ENCODE measurements at places on chromosomes 11 and 22.

- no peak for DNase-seq
Measured at GRCh38 chr11:65445101-65445603, 22.6 kb downstream of the NEAT1 start.

GRCh38 chr22:17436981-17437412 is 67.7 kb downstream of the CECR2 start:
- no peak for DNase-seq

GRCh38 chr11:18534245-18534644 is 7.5 kb upstream of the TSG101 start:
- DNase-seq = no peak

GRCh38 chr11:114078423-114078822 is 18.9 kb downstream of the ZBTB16 start:
- no peak for DNase-seq

- DNase-seq = no peak
Measured at GRCh38 chr11:82733444-82734119, at the start of gene FAM181B. Gene FAM181B, minus strand, starts transcription at chr11:82733864. Its CDS starts 135 bp downstream, at chr11:82733729.

DNA sequence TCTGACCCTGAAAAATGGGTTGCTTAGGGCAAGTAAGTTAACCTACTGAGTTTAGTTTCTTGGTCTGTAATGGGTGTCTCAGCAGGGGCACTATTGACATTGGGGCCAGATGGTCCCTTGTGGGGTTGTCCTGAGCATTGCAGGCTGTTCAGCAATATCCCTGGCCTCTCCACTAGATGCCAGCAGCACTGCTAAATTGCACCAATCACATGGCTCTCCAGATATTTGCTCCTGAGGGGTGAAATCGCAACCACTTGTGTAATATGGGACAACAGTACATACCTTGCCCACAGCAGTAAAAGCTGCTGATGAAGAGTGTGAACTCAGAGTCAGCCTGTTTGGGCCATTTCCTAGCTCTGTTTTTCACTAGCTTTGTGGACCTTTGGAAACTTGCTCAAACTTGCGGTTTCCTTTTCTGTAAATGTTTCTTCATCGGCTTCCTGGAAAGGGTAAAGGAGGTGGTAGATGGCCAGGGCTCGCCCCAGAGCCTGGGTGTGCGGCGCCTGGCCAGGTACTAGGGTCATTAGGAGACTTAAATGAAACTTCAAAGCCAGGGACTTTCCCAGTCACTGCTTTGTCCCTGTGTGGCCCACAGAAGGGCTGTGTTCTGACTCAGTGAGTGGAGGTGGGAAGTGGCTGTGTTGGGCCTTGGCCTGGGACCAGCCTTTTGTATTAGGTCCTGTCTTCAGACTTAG is 13.0 kb downstream of the NCF4 start:
- DNase-seq = peak; percentile 25

DNA sequence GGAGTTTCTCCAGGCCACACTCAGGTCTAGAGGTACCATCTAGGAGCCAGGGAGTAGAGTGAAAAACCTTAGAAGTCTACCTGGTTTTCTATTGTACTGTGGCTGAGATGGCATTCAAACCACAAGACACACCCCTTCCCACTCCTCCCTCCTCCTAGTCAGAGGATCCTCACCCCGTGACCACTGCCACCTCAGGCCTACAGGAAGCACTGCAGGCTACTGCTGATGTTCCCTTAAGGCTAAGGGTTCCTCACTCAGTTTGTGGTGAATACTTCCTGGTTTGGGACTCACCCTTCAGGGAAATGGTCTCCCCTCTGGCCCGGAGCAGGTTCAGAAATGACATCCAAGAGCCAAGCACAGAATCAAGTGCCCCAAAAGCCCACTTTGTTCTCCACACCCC is 1293.9 kb downstream of the JRKL start:
- no peak for DNase-seq

DNA sequence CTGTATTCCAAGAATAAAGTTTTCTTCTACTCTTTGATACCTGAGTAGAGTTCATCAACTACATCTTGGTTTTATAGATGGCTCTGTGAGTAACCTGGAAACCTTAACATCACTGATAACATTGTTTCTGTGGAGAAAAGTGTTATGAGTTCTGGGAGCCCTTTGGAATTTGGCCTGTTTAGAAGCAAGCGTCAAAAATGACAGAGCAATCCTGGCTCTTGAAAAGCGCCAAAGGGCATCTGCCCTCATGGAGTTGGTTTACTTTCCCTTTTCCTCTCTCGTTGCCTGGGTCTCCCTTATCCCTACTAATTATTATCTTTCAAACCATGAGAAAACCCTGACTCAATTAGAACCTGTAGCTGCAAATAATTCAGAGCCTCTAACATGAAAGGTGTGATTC is 140.1 kb downstream of the DBX1 start:
- no peak for DNase-seq

DNA sequence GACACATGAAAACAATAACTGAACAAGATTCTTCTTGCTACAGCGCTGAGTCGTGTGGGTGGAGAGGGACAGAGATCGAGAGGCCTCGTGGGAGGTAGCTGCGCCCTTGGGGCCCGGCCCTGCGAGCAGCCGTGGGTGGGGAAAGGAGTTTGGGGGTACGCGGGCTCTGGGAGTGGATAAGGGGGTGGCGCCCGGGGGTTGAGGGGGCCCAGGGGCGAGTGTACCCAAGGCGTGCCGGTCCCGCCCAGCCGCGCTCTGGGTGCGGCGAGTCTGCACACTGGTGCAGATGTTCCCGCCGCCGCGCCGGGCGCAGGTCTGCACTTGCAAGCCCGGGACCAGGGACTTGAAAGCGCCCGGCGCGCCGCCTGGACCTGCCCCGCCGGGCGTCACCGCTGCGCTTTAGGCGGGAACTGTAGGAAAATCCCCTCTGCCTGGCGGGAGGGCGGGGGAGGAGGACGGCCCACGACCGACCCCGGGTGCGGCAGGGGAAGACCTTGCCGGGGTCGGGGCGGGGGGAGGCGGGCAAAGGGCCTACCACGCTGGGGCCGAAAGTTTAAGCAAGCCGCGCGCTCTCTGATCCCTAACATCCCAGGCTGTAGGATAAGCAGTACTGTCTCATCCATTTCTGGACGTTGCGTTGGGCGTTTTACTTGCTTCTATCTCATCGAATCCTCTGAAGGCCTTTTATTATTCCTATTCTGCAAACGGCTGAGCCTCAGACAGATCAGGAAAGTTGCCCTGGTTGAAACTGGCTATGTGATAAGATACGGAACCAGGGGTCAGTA is 1.4 kb upstream of the KREMEN1 start:
- peak; percentile 34 for DNase-seq

- no peak for DNase-seq
Measured at GRCh38 chr22:26615149-26615548, 2.7 kb downstream of the CRYBB1 start.

DNA sequence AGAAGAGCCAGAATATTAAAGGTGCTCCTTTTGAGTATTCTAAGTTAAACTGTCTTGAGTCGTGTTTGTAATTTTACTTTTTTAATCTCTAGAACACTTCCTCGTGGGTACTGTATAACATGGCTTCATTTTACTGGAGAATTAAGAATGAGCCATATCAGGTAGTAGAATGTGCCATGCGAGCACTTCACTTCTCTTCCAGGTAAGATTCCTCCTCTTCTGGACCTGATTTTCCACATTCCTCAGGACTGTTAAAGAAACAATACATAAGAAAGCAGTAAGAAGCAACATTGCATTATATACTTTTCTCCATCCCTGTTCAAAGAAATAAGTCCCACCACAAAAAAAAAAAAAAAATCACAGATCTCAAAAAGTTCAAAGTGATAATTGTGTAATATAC is 37.9 kb downstream of the TTC17 start:
- no peak for DNase-seq

- DNase-seq = no peak
Measured at GRCh38 chr11:68470304-68470811, 9.8 kb downstream of the PPP6R3 start.

DNA sequence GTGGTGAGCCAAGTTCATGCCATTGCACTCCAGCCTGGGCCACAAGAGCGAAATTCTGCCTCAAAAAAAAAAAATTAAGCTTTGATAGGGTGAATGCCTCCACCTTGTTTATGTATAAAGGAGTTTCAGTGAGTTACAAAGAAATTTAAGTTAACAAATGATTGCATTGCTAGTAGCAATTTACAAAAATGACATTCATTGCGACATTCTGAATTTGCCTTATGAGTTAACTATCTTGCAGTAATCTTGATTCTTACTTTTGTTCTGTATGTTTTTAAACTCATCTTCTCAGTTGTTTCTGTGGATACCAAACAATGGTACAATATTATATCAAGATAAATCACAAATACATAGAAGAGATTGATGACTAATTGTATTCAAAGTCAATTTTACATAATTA is 207.0 kb downstream of the DDX10 start:
- DNase-seq = no peak

DNA sequence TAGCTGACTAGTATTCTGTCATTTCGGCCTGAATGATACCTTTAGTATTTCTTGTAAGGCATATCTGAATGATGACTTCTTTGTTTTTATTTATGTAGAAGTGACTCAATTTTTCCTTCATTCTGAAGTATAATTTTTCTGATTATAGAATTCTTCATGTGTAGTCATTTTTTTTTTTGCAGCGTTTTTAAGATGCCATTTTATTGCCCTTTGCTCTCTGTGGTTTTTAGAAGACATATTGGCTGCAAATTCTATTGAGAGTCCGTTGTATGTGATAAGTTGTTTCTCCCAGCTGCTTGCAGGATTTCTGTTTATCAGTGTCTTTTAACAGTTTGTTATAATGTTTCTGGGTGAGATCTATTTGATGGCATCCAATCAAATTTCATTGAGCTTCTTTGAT is 1224.8 kb downstream of the JRKL start:
- DNase-seq = no peak

DNA sequence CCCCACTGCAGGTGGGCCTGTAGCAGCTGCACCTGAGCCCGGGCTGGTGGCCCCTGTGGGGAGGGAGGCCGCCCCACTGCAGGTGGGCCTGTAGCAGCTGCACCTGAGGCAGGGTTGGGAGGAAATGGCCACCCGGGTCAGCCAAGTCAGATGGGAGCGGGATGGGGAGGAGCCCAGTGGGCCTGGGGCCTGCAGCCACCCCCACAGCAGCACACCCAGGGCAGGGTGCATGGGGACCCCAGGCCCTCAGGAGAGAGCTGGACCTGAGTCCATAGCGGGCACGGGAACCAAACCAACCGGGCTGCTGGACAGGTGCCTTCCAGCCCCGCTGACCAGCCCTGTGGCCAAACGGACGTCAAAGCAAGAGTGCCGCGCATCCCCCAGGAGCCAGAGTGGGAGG is 61.7 kb downstream of the BRD1 start:
- no peak for DNase-seq

GRCh38 chr11:24082241-24082640 is 414.6 kb upstream of the LUZP2 start:
- DNase-seq = no peak

DNA sequence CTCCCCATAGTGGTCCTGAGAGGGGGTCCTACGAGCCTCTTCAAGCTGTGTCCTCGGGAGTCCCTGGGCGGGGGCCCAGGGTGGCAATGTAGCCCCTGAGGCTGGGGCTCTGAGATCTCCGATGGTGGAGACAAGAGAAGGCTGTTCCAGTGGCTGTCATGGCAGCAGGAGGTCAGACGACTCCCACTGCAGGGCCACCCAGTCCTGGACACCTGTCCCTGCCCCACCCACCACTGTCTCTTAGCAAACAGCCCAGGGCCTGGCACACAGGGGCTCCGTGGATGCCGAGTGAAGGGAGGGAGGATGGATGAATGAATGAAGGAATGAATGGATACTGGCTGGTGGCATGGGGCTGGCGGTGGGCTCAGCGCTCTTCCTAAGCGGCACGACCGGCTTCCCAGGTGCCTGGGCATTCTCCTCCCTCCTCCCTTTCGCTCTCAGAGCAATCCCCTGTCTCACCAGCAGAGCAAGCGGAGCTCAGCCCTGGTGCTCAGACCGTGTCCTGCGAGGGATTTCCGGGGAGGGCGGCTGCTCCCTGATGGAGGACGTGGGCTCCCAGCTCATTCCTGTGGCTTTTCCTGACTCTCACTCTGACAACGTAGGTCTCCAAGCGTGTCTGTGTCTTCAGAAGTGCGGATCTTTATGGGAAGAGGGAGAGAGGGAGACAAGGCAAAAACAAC is 1272.6 kb downstream of the BRD1 start:
- DNase-seq = no peak

DNA sequence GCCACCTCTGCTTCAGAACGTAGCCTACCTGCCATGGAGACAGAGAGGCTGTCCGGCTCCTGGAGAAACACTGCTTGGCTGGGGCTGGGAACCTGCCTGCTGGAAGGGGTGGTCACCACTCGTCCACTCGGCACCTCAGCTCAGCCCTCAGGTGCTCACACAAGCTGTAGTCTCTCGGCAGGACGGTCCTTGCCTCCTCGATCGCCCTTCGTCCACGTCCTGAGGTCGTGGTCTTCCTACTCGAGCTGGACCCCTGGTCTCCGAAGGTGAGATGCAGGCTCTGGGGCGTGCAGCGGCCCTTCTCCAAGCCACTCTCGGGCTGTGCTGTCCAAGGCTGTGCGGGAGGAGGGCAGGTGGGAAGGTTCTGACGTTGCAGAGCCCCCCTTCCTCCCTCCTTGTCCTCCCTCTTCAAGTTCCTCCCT is at the start of gene TBX10:
Gene TBX10 (minus strand): TSS at position 326 of the 422 bp plus-strand sequence. CDS start 291 bp downstream, at position 35.
- DNase-seq = no peak

DNA sequence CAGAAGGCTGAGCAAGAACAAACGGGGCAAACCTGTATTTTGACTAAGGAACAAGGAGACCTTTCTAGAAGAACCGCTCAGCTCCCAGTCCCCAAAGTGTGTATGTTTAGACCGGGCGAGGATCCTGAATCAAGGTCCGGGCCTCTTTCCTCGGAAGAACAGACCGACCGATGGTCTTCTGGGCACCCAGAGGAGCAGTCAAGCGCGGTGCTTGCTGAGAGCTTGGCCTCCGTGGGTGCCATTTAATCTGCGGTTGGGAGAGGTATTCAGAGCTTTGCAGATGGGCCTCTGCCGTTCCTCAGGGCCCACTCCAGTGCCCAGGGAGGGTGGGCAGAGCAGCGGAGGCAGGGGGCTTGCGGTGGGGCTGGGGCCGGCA is 26.5 kb upstream of the ATXN10 start:
- no peak for DNase-seq

- no peak for DNase-seq
Measured at GRCh38 chr22:21593406-21594232, 26.1 kb downstream of the UBE2L3 start.

- DNase-seq = no peak
Measured at GRCh38 chr11:3954448-3955298, 99.2 kb downstream of the STIM1 start.

GRCh38 chr11:72191961-72192381 is at the start of gene FOLR1:
Gene FOLR1, plus strand, starts transcription at chr11:72192140. Its CDS starts 34 bp downstream, at chr11:72192174.
- DNase-seq = no peak

DNA sequence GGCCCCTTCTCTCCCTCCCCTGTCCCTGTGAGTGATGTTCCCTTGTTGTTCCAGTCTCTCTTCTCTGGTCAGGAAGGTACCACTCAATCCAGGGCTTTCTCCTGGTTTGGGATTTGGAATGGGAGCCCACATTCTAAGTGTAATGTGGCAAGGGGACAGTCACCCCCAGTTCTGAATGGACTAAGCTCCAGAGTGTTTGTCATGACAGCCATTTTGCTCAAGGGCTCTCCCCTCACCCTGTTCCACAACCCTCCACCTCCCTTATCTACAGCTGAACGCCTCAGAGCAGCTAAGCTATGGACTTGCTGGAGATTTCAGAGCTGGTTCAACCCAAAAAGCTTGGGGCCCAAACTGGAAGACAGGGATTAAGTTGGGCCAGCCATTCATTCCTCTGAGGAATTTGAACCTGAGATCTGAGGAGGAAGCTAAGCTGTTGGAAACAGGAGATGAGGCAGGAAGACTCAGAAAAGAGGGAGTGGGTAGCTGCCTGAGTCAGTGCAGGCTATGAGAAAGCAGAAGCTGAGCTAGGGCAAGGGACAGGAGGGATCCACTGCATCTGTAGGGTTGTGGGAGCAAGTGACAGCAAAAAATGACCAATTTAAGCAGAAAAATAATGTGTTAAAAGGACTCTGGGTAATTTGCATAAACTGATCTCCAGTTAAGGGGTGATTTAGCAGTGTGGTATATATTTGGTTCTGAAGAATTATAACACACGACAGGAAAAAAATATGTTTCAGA is 22.9 kb upstream of the FCHSD2 start:
- no peak for DNase-seq
